ENCODE measurements at places on chromosomes 16 and 17.
A peak's percentile ranks its signal among the peaks of the same experiment; 100 is the strongest.

GRCh38 chr17:57277923-57278604 is 21.7 kb downstream of the MSI2 start:
- DNase-seq: no peak

DNA sequence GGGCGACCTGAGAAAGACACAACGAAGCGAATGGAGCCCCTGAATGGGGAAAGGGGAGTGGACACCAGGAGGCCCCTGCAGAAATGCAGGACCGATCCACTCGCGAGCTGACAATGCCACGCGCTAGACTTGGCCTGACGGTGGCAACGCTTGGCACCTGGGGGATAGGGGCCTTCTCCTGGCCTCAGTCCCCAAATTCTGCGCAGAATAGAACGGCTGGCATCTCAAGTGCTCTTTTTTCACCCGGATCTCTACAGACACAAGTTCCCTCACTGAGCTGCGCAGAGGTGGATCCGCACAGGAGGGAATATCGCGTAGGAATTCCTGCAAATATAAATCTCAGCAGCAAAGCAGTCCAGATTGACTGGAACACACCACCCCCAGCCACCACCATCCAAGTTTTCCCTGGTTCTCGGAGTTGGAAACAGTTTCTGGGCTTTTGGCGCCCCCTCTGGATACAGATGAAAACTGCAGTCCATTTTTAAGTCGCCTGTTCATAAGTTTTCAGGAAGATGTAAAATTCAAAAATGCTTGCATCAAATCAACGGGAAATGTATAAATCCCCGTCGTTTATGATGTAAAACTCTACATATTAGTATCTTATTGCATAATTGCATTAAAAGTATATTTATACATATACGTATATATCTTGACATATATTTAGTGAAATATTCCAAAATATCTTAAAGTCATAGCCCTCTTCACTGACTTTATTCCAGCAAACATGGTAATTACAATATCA is 2.3 kb upstream of the SOX9 start:
- no peak for DNase-seq

GRCh38 chr17:38943607-38944006 is 18.2 kb downstream of the LASP1NB start:
- no peak for DNase-seq

DNA sequence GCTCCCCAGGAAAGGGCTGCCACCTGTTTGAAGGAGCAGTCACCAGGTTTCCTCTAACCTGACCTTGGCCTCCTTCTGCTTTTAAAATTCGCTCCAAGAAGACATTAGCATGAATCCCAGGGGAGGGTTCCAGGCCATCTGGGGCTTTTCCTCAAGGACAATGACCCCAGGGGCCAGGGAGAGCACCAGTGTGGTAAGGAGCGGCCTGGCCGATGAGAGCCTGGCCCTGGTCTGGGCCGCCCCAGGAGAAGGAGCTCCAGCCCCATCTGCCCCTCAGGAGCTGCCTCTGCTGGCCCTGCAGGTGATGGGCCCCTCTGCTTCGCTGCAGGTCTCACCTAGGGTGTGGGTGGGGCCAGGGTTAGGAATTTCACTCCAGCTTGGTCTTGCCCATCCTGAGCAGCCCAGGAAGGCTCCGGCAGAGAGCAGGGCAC is 209.2 kb upstream of the TNRC6C start:
- no peak for DNase-seq

DNA sequence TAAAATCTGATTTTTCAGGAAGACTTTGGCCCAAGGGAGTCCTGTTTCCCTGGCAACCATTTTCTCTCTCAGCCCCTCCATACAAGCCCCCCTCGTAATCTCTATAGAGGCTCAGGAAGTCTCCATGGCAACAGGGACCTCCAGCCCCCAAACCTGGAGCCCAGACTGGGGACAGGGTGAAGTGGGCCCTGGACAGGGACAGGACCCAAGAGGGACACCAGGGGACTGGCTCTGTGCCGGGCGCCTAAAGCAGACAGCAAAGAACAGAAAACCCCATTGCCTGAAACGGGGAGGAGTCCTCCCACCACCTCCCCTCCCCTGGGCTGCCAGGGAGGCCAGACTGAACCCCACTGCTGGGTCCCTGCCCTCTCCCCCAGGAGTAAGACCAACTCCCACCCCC is 40.6 kb downstream of the CPNE2 start:
- DNase-seq: no peak

DNA sequence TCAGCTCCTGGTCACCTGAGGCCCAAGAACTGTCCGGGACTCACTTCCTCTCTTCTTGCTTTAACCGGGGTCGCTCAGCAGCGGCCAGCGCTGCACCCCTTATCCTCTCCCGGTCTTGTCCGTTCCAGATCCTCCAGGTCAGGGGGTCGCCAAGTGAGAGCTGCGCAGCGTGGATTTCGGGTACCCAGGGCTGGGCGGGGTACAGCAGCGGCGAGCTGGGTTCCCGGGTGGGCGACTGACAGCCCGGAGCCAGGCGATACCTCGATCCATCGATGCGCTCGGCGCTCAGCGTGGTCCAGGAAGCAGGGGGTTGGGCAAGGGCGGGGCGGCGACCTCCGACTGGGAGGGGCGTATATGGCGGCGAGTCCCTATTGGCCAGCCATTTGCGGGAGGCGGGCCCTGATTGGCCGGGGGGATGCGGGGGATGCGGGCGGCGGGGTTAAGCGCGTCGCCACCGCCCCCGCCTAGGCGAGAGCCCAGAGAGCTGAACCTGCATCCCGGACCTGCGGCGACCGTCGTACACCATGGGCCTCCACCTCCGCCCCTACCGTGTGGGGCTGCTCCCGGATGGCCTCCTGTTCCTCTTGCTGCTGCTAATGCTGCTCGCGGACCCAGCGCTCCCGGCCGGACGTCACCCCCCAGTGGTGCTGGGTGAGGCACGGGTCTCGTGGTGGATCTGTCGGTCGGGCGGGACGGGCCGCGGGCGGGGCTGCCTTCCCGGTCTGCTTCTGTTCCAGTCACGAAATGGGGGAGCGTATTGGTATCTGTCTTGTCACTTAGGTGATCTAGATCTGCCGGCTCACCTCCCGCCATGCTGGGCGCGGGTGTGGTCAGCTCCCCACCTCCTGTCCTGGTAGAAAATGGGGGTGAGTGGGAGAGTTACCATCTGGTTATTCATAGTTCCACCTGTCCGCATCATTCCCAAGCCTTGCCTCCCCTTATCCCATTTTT is at the start of gene PLA2G15:
Gene PLA2G15, plus strand, starts transcription at position 471 of the 951 bp plus-strand sequence. Its CDS starts 54 bp downstream, at position 525.
- peak; percentile 92 for DNase-seq

- DNase-seq: no peak
These were observed 53.7 kb downstream of the C16orf95 start for GRCh38 chr16:87263418-87264052.

DNA sequence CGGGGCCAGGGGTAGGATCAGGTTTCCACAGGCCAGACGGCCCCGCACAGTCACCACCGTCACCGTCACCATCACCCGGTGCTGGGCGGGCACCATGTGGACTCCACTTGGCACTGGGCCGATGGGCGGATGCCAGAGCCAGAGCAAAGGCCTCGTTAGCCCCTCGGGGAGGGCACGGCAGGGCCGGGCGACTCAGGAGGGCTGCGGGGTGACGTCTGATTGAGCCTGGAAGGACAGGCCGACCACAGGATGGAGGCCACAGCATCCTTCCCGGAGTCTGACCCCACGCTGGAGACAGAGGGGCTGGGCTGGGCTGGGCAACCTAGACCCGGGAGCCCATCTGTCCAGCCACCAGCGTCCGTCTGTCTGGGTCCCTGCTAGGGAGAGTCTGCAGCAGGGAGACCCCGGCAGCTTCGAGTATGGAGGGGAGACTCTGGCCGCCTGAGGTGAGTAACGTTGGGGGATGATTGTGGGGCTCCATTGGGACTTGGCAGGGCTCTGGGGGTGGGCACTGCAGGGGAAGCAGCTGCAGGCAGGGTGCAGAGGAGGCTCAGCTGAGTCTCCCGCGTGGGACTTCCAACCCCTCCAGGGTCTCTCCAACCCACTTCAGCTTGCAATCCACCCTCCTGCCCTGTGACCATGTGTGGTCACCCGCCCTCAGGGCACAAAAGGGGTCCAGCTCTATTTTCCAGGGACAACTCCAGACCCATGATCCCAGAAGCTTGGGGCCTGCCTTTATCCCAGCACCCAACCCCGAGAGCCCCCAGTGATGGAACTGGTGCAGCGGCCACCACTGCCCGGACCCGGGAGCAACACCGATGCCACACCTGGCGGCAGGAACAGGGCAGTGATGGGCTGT is 22.6 kb downstream of the SLC25A10 start:
- DNase-seq: no peak

GRCh38 chr17:76272541-76273444 is 7.6 kb downstream of the UBALD2 start:
- peak; percentile 69 for DNase-seq

GRCh38 chr16:62711797-62712196 is 675.6 kb upstream of the CDH8 start:
- no peak for DNase-seq

GRCh38 chr16:10871157-10871991 is 5.6 kb upstream of the CIITA start:
- DNase-seq: peak; percentile 60

GRCh38 chr16:28580726-28581315 is 16.0 kb downstream of the SULT1A2 start:
- DNase-seq: no peak

All from stimulated activated CD8-positive, alpha-beta memory T cell treated with anti-CD3 and anti-CD28 coated beads, Interleukin-7, amount 100 ng/mL, for 48 hours (primary cell).